ENCODE measurements at places on chromosomes 1 and 21. TPM values are rescaled to one million over a fixed set of nuclear protein-coding genes. Genes with fewer than 3 reads are reported as not detected.

Gene ACTN2
- total RNA-seq, result under 0.01 TPM

Gene LPAR3
- total RNA-seq, result 7.6 TPM

Gene SELP
- total RNA-seq, result not detected

Gene IFI16
- total RNA-seq, result 134 TPM

All from fibroblast of lung (primary cell).